ENCODE measurements at places on chromosomes 6 and 20.

- no peak for DNase-seq
Measured at GRCh38 chr6:63418741-63419140, 99.0 kb upstream of the LGSN start.

DNA sequence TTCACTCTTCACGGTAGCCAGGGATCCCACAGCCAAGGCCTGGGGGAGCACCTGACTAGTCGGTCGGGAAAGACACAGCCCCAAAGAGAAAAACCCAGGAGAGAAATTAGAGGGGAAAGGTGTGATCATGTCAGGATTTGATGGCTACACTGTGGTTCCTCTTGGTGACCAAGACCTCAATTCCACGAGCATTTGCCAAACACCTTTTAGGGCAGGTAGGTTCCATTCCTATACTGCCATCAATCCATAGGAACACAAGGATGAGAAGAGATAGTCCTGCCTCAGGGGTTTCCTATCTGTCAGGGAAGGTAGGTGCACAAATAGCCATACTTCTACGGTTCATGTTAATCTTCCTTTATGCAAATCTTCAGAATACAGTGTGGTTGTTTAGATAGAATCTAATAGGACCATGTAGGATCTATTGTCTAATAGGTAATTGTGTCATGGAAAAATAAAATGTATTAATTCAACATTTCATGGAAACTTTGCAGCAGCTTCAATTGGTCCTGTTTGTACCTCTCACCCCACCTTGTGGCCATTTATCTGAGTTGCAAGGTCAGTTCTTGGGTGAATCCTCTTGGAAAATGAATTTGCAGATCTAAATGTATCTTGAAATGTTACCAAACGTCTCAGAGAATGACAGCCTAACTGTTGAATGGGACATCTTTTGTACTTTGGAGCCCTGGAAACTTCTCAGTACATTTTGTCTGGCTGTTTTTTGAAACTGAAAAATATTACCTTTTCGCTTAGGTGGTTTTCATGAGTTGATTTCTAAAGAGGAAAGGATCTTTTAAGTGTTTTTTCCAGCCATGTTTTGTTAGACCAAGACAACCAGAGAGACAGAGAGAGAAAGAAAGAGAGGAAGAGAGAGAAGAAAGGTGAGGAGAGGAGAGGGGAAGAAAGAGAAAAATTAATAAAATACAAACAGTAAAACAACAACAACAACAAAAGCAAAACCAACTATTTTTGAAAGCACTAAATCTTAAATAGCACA is 33.7 kb upstream of the IYD start:
- DNase-seq = no peak

- no peak for DNase-seq
Measured at GRCh38 chr6:135299256-135299655, 118.1 kb downstream of the MYB start.

DNA sequence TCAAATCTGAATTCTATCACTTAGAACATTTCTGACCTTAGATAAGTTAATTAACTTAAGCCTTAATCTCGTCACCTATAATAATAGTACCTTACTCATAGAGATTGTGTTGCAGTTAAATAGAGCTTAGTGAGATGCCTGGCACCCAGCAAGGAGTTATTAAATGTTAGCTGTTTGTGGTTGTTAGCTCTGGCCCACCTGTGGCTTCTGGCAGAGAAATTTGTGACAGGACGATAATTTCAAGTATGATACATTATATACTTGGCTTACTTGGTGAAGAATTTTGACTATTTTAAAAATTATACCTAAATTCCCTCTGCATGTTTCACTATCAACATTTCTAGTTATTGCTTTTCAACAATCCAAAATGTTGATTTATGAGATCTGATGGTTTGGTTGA is 102.9 kb upstream of the CEP162 start:
- DNase-seq = no peak

- DNase-seq = no peak
Measured at GRCh38 chr6:18317850-18318249, 53.5 kb upstream of the DEK start.

GRCh38 chr6:62090442-62091229 is 195.4 kb downstream of the KHDRBS2 start:
- no peak for DNase-seq

All from SW 1271 (cell line).